ENCODE measurements at places on chromosomes 11 and 22. TPM values are rescaled to one million over a fixed set of nuclear protein-coding genes. Genes with fewer than 3 reads are reported as not detected.

MMP27 gene
- not detected for total RNA-seq

DNA sequence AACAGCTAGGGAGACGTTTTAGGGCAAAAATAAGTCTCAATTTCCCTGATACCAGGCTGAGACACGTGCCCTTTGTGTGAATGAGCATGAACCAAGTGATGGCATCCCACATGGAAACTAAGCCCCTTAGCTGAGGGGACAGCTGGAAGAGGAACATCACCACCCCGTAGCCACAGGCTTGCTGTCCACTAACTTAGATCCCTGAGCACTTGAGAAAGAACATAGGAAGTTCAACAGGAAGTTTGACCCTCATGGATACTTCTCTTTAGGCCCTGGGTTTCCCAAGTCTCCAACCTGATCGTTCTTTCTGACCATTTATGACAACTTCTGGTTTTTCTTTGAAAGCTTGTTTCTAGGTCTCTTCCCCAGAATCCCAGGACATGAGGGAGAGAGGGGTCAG, 11.6 kb upstream of the CKAP5 start:
- no peak for DNase-seq

- no peak for DNase-seq
Observed at GRCh38 chr22:35170716-35171697, 86.3 kb upstream of the HMGXB4 start.

DNA sequence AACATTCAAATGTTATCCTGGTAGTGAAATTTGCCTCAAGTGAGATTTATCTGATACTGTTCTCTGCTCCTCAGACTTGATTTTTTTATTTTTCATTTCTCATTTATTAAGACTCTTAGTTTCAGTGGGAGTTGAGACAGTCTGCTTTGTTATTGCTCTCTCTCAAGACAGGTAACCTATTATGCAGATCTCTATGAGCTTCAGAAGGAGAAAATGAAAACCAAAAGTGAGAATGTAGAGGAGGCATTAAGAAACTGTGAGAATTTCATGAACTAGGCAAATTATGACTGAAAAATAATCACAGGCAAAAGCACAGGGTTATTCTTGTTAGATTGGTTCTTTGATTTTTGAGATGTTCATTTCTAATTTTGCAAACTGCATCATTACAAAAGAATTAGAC, 290.0 kb upstream of the CHORDC1 start:
- no peak for DNase-seq

- no peak for DNase-seq
Observed at GRCh38 chr11:6864438-6864837, 1.6 kb downstream of the OR10A2 start.

P2RX6 gene
- 0.40 TPM for total RNA-seq

SPON1 gene
- 17.5 TPM for total RNA-seq

DNA sequence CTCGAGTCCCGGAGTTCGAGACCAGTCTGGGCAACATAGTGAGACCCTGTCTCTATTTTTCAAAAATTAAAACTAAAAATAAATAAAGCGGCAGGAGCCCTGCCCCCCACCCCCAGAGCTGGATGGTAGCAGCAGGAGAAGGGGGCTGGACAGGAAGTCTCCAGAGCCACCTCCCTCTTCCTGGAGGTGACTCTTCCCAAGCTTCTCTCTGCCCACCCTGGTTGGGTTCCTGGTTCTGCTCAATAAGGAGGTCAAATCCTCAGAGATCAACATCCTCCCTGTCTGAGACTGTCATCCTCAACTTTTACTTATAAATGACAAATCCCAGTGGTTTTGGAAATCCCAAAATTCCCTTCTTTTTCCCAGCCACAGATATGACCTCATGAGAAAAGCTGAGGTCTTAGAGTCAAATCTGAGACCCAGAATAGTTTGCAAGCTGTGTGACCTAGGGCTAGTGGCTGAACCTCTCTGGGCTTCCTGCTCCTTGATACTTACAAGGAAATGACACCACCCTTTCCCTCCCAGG, 987 bp downstream of the C1QTNF6 start:
- no peak for DNase-seq

TNRC6B gene
- 21.9 TPM for total RNA-seq

DNA sequence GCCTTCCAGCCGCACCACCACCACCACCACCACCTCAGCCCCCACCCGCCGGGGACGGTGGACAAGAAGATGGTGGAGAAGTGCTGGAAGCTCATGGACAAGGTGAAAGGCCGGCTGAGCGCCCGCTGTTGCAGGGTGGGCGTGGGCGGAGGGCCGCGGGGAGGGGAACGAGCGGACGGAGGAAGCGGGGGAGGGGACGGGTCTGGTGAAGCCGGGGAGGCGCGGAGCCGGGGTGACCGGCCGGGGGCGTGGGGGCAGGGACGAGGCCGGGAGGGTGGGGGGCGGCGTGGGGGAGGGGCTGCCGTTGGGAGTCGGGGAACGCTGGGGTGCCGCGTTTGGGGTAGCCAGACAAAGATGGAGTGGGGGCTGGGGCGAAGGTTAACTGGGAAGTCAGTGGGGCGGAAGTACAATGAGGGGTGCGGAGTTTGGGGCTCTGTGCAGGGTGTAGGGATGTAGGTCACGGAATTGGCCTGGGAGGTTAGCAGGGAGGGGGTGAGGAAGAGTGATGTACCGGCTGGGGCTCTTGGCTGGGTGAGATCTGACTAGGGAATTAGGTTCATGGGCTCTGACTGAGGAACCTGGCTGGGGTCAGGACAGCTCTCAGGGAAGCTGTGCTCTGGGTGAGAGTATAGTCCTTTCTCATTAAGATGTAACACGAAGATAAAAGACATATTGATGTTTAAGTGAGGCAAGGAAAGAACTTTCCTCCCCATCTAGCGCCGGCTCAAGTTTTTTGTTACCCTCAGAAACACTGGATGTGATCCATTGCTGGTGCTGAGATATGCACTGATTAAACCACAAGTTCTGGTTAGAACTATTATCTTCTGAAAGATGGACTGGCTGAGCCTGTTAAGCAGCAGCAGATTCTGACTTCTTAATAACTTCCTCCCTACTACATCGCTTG, 624 bp downstream of the CBL start:
- no peak for DNase-seq

CELSR1 gene
- total RNA-seq: 3.2 TPM

NAALADL1 gene
- 2.7 TPM for total RNA-seq

GRCh38 chr11:36271794-36272407, 17.3 kb downstream of the COMMD9 start:
- no peak for DNase-seq

ANO1 gene
- total RNA-seq: 4.7 TPM

GRCh38 chr11:60739114-60739513, 14.6 kb downstream of the MS4A18 start:
- DNase-seq: no peak

PLET1 gene
- not detected for total RNA-seq

DNA sequence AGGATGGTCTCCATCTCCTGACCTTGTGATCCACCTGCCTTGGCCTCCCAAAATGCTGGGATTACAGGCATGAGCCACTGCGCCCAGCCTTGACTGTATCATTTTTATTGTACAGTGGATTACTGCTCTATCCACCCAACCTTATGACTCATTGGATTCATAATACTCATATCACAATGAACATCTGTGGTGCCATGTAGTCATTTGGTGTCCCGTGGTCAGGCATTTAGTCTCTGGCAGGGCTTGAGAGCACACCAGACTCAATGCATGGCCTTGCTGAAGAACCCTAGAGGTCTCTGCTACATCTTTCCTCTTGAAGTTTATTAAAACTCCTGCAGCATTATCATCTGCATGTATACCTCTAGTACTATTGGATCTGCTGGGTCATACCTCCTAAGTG, 98.0 kb upstream of the LDLRAD3 start:
- no peak for DNase-seq

RAB39A gene
- not detected for total RNA-seq

- DNase-seq: no peak
Observed at GRCh38 chr11:127598476-127598875, 597.9 kb upstream of the KIRREL3 start.

DNA sequence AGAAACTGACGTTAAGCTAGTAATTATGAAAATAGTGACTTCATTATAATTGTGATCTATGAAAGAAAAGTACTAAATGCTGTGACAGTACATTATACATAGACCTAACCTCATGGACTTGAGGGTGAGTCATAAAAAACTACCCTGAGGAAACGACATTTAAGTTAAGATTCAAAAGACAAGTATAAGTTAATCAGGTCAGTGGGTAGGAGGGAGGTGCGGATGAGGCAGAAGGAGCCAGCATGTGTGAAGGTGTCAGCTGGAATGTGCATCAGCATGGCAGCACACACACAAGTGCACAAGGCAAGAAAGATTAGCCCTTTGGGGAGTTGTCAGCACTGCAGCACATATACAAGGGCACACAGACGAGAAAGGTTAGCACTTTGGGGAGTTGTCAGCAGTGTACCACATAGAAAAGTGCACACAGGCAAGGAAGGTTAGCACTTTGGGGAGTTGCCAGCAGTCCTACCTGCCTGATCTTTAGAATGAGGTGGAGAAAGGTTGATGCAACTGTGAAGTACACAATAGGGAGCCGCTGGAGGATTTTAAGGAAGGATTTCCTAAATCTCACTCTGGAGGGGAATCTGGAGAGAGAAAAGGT, 31.6 kb upstream of the CAVIN3 start:
- no peak for DNase-seq

GRCh38 chr22:44661070-44661469, 40.9 kb upstream of the PRR5 start:
- no peak for DNase-seq

APOBEC3A gene
- total RNA-seq: 0.64 TPM

DNA sequence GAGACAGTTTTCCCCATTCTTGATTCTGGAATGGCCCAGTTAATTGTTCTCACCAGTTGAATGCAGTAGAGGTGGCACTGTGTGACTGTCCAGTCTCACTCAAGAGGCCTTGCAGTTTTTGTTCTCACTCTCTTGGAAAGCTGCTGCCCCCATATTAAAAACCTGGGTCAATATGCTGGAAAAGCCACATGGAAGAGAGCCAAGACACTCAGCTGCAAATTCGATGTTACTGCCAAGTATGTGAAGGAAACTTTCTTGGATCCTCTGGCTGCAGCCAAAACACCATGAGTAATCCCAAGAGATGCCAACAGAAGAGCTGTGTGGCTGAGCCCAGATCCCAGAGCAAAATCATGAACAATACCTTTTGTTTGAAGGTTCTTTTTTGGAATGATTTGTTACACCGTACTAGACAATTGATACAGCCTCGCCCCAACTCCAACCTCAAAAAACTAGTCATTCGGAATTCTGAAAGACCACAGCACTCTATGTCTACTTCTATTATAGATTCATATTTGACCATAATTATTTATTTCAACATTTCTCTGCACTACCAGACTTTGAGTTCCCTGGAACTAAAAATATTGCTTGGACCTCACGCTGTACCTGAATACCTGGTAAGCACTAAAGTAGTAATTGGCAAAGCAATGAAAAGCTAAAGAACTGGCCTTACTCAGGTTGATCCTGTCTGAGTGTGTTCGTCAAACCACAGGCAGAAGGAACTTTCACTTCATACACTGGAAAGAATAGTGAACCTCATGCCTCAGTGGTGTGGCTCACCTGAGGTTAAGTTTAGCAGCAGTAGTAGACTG, 378.8 kb downstream of the ETS1 start:
- no peak for DNase-seq

DNA sequence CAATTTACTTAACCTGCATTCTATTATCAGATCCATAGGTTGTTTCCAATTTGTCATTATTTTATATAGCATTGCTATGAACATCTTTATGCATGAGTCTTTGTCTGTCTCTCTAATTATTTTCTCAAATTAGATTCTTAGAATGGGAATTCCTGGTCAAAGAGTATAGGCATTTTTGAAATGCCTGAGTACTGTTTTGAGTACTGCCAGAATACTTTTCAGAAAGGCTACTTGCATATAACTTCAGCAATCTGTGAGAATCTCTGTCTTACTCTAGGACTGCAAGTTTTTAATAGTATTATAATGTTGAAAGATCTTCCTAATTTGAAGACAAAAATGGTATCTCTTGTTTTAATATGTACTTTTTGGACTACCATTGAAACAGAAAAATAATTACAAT, 56.6 kb downstream of the KCNC1 start:
- no peak for DNase-seq

CSKMT gene
- 6.3 TPM for total RNA-seq

DNA sequence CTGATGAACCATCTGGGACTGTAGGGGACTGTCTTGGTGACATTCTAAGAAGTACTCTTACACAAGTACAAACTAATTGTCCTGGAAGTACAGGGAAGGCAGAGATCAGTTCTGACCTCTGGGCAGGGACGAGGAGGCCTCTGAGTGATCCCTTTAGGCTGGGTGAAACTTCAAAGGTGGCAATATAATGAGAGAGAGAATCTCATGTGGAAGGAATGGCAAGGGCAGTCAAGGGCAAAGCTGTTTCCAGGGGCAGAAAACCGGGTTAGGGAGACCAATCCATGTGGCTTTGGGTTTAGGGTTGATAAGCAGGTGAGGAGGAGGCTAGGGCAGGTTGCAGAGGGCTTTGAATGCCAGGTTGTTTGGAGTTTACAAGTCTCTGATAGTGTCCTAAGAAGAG, 21.3 kb upstream of the MYH9 start:
- DNase-seq: no peak

USP2 gene
- total RNA-seq: 6.8 TPM

- DNase-seq: no peak
Observed at GRCh38 chr11:92653454-92653853, 316.0 kb upstream of the MTNR1B start.

GRCh38 chr11:3795131-3796001, 2.0 kb downstream of the NUP98 start:
- DNase-seq: no peak

- no peak for DNase-seq
Observed at GRCh38 chr11:70319396-70320076, 49.0 kb downstream of the PPFIA1 start.

KCNJ1 gene
- 0.12 TPM for total RNA-seq

SPI1 gene
- 2.5 TPM for total RNA-seq

LRRC74B gene
- not detected for total RNA-seq

- DNase-seq: no peak
Observed at GRCh38 chr11:120130176-120130980, 7.5 kb downstream of the TRIM29 start.

TENM4 gene
- total RNA-seq: 4.4 TPM

DNA sequence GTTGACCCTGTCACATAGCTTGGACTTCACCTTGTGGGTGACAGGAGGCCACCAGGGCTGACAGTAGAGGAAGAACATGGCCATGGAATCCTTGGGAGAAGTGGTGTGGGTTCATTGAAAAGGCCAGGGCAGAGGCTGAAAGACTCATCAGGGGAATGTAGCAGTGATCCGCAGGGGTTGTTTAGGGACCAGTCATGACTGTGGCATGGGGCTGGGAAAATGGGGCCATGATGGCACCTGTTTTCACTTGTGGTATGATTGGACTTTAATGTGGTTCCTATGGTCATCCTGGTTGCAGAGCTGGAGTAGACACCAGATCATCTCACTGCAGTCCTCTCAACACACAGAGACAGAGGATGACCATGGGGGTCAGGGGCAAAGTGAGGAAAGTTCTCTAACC, 66.7 kb upstream of the MYEOV start:
- DNase-seq: no peak

All from pancreas (tissue), 10 donors.